Endodermal cell (in vitro differentiated cells): ENCODE measurements at places on chromosomes 4 and X.

DNA sequence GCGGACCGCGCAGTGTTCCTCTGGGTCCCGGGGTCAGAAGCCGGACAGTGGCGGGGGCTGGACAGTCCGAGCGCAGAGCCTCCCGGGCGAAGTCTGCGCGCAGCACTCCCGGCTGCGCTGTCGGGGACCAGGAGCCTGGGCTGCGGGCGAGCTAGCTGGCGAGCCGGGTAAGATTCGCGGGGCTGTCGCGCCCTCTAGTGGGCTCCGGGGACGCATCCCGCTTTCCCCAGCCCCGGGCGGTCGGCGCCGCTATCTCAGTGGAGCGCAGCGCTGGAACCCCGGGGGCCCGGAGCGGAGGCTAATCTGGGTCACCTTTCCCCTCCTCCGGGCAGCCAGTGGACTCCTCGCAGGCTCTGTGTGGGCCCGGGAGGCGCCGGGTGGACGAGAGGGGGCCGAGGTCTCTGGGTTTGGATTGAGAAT, 4.2 kb downstream of the PDGFRA start:
- peak; percentile 95 for DNase-seq

GRCh38 chr4:54100595-54101189, 729 bp downstream of the GSX2 start:
- DNase-seq: peak; percentile 58

GRCh38 chrX:49754233-49754857, 58.6 kb upstream of the PAGE1 start:
- peak; percentile 77 for DNase-seq

DNA sequence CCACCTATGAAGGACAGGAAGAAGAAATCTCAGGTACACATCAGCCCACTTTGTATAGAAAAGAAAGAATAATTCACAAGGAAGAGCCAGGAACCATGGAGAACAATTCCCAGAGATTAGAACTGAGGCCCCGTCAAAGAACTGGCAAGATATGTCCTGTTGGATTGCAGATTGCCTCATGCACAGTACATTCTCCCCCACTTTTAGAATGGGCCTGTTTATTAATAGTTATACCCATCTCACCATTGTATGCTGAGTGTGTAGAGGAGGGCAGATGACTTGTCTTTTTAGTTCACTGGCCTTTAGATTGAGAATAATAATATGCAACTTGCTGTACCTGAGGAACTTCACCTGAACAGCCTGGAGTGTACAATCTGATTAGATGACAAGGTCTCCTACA, 315.6 kb upstream of the HAND2 start:
- no peak for DNase-seq

- no peak for DNase-seq
Measured at GRCh38 chr4:22435652-22436051, 80.2 kb downstream of the ADGRA3 start.

- DNase-seq: no peak
Measured at GRCh38 chrX:148928811-148929210, 428.4 kb downstream of the AFF2 start.

DNA sequence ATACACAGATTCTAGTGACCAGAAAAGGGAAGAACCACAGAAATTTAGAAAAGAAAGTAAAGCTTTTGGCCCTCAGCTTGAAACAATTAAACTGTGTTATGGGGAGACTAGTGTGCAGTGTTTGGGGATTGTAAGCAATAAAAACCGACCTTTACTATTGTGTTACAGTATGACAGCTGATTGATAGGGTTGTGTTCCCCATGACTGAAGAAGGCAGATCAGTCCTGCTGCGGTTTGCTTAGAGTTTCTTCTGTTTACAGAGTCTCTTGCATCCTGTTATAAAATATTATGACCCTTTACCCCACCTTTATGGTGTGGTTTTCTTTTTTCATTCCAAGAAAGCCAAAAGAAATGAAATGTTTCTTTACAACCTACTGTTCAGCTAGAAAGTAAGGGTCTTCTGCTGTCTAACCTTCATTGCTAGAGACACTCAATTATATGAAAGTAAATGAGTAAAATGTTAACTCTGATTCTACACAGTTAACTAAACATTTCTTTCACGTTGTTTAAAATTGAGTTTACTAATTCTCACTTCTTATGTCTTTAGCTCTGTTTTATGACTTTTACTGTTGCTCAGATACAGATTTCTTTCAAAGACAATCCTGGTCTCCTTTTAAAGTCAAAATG, 18.1 kb downstream of the CHIC1 start:
- no peak for DNase-seq

DNA sequence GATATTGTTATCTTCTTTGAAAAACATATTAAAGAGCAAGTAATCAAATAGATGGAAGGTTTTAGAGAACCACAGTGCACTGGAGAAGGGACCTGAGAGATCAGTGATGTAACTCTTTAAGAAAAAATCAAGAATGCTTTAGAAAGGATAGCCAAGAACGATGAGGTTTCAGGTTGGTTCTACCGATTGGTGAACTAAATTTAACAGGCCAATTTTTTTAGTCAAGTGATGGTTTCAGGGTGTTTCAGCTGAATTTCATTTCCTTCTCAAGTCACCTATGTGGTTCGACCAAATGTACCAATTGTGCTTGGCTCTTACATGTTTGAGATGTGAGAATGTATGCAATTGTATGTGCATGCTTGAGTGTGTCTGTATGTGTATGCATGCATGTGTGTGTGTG, 26.5 kb downstream of the HS3ST1 start:
- DNase-seq: no peak

- DNase-seq: no peak
Measured at GRCh38 chr4:4837316-4837715, 22.1 kb upstream of the MSX1 start.

DNA sequence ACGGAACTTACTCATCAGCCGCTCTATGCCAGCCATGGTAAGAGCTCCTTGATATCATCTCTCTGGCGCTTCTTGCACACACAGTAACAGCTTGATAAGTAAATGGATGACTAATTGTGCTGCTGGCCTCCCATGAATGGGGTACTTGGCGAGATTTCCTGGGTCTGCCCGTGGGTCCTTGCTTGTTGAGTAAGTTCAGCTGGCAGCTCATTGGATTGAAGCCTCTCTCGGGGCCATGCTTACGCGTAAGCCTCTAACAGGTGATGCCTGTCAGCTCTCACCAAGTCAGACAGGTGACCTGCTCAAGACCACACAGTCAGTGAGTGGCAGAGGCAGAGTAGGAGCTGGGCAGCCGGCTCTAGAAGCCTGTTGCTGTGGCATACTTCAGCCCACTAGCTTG, 7.7 kb downstream of the NSG1 start:
- peak; percentile 31 for DNase-seq

- no peak for DNase-seq
Measured at GRCh38 chr4:63937961-63938360, 471.3 kb downstream of the TECRL start.

- DNase-seq: no peak
Measured at GRCh38 chr4:169243825-169244609, 26.7 kb downstream of the SH3RF1 start.

DNA sequence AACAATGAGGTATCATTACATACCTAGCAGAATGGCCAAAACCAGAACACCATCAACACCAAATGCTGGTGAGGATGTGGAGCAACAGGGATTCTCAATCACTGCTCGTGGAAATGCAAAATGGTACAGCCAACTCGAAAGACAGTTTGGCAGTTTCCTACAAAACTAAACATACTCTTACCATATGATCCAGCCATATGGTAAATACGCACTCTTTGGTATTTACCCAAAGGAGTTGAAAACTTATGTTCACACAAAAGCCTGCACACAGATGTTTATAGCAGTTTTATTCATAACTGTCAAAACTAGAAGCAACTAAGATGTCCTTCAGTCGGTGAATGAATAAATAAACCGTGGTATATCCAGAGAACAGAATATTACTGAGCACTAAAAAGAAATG, 7.8 kb downstream of the CASP3 start:
- no peak for DNase-seq

DNA sequence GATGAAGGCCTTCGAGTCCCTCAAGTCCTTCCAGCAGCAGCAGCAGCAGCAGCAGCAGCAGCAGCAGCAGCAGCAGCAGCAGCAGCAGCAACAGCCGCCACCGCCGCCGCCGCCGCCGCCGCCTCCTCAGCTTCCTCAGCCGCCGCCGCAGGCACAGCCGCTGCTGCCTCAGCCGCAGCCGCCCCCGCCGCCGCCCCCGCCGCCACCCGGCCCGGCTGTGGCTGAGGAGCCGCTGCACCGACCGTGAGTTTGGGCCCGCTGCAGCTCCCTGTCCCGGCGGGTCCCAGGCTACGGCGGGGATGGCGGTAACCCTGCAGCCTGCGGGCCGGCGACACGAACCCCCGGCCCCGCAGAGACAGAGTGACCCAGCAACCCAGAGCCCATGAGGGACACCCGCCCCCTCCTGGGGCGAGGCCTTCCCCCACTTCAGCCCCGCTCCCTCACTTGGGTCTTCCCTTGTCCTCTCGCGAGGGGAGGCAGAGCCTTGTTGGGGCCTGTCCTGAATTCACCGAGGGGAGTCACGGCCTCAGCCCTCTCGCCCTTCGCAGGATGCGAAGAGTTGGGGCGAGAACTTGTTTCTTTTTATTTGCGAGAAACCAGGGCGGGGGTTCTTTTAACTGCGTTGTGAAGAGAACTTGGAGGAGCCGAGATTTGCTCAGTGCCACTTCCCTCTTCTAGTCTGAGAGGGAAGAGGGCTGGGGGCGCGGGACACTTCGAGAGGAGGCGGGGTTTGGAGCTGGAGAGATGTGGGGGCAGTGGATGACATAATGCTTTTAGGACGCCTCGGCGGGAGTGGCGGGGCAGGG, 568 bp downstream of the HTT start:
- DNase-seq: peak; percentile 93

DNA sequence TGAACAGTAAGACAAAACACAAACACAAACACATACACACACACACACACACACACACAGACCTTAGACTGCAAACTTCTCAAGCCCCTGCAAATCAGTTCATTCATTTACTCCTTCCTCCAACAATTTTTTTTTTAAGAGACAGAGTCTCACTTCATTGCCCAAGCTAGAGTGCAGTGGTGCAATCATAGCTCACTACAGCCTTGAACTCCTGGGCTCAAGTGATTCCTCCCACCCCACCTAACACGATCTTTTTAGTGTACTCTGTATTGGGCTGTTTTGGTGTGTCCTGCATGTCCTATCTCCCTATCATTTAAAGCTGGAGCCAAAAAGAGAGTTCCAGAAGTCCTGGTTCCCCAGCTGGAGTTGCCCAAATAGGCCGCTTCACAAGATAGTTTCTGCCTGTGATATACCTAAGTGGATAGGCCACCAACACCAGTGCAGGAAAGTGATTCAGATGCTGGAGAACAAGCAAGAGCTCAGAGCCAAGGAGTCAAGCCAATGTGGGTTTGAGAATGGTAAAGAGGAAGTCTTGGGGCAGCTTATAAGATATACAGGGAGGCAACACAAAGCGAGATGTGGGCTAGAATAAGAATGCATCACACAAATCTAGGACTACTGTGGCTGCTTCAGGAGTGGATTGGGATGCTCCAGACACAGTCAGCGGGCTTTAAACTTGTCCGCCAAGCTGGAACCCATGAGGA, 85.4 kb upstream of the RAPGEF2 start:
- DNase-seq: no peak

GRCh38 chr4:96708766-96709165, 868.9 kb downstream of the PDHA2 start:
- no peak for DNase-seq

- DNase-seq: no peak
Measured at GRCh38 chrX:14817571-14817970, 55.3 kb downstream of the FANCB start.

DNA sequence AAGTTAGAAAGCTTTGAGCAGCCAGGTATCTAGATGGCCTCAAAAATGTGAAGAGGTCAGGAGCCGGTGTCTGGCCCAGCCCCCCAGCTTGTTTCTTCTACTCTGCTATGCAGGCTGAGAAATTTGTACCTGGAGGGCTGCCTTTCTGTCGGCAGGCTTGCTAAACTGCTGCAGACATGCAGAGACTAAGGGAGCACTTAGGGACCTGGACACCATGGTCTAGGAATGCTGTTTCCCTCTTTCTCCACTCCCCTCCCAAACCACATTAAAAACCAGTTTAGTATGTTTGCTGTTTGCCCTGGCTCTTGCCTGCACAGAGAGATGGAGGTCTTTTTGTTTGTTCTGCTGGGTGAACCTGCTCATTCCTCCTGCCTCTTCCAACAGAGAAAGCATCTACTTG, 157.1 kb upstream of the DGKK start:
- DNase-seq: no peak

GRCh38 chr4:158015241-158015640, 157.6 kb downstream of the GASK1B start:
- DNase-seq: no peak

DNA sequence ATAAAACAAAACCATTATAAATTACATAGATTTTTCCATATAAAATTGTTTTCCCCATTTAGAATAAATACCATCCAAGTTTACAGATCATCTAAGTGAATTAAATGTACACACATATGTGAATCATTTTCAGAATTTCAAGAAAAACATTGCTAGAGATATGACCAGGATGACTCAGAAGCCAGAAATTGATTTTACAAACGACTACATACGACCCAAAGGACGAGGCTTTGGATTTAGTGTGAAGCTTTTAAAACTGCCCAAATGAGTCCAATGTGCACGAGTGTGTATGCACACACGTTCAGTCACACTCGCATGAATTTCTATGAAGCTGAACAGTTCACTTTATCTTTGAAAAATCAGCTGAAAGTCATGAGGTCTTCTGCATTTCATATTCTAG, 37.9 kb downstream of the MFAP3L start:
- DNase-seq: no peak

DNA sequence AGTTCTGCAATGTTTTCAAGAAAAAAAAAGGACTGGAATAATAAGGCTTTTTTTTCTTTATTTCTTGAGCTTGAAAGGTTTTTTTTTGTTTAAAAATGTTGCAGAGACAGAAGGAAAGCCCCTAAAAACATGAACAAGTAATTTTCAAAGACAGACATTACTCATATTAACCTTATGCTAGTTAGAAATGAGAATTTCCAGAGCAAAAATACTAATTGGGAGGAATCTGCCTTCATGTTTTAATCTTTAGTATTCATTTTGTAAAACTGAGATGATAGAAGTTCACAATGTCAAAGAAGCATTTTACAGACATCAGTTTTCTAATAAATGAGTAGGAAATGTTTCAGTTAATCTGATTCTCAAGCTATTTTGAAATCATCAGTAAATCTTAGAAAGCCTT, 1805.3 kb downstream of the PCDH7 start:
- DNase-seq: no peak

DNA sequence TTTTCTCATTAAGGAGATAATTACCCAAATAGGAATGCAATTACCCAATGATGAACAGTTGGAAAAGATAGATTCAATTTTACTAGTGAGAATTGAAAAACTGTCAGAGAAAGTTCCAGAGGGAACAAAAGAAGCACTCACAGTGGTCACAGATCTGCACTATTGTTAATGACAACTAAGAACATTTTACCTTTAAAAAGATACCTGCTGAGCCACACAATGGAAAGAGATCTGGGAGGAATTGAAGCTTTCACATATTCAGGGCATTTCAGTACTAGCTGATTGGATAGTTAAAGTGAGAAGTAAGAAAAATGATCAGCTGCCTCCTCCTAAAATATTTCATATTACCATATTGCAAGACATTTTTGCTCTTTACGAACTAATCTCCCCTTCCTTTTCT, 1822.2 kb downstream of the STIM2 start:
- DNase-seq: no peak
